NCI-H226 (cell line): ENCODE measurements at places on chromosomes 6 and 20.

- DNase-seq, result no peak
Measured at GRCh38 chr20:934186-934840, 18.2 kb upstream of the ANGPT4 start.

DNA sequence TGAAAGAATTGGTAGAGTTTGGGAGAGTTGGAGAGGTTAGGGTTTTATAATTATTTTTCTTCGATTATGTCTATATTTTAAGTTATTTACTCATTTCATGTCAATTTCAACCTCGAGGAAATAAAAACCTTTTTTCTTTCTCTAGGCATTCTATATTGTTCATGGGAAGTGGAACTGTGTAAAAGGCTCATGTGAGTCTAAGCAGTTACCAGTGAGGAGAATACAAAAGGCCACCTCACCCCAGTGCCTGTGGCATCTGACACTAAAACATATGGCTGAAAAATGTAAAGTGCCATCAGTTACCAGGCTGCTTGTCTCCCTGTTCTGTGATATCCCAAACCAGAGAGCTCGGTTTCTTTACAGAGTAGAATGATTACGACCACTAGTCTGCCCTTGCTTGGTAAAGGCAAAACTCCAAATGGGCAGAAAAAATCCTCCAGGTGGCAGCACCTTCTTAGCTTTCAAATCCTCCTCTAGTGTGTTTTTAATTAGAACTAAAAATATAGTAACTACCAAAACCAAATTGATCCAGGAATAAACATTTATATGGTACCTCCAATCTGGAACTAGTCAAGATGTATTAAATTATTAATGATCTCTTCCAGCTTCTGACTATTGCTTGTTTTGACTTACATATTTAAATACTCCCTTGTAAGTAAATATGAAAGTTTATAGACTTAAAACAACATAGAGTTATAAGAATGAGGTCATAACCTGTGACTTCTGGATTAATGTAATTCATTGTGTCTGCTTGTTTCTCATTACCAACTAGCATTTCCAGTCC lies 122.6 kb upstream of the MCHR2 start:
- peak; percentile 26 for DNase-seq

DNA sequence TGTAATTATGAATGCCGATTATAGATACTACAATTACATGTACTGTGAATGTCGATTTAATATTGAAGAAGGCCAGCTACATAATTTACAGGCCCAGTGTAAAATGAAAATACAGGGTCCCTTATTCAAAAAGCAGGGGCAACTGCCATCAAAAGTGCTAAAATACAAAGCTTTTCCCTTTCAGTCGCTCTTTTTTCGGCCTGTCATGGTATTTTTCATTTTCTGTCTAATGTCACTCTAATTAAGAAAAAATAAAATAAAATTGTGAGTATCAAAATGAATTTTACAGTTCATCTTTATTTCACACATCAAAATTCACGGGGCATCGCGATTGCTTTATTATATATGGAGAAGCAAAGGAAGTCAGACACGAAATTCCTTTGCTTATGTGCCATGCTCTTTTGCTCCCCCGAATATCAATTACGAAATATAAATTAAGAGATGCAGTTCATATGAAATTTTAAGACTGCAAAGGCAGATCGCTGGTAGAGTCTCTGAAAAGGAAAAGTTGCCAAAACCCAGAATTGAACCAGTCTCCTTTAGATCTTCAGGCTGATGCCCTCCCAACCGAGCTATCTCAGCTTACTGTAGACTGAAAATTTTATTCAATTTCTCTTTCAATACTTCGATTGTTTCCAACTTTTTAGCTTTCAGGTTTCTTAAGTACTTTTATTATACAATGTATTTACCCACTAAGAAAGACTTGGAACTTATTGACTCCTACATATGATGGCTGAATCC lies 197.0 kb downstream of the TRIM27 start:
- DNase-seq, result no peak

DNA sequence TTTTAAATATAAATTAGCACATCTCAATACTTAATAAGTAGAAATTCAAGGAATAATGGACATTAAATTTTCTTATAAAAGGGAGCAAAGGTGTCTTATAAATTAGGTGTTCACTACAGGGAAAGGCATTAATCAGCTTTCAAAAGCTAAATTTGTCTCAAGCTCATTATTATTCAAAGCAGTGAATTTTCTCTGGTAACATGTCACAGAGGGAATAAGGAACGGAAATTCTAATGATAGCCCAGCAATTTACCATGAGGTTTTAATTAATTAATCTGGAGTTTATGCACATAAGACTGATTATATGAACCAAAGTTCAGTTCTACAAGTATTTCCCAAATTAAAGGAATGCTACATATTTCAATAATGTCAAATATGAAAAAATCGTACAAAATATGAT lies 15.4 kb upstream of the GJE1 start:
- DNase-seq, result no peak

GRCh38 chr6:90502381-90502780 lies 84.5 kb downstream of the MAP3K7 start:
- DNase-seq, result no peak

DNA sequence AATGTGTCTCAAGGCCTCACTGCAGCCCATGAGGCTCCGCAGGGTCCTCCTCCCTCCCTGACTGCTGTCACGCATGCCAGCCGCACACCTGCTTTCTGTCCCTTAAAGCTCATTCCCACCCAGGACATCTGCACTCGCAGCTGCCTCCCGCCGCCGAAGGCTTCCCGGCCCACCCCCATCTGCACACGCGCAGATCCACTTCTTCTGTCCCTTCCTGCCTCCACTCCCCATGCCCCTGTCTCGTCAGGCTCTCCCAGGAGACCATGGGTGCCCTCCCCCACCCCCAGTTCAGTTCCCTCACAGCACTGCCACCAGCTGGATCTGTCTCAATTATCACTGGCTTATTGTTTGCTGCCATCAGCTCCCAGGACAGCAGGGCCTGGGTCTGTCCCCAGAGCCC lies 63.0 kb downstream of the RIPOR3 start:
- DNase-seq, result no peak

- DNase-seq, result no peak
Measured at GRCh38 chr20:56157530-56158203, 90.9 kb upstream of the MC3R start.

DNA sequence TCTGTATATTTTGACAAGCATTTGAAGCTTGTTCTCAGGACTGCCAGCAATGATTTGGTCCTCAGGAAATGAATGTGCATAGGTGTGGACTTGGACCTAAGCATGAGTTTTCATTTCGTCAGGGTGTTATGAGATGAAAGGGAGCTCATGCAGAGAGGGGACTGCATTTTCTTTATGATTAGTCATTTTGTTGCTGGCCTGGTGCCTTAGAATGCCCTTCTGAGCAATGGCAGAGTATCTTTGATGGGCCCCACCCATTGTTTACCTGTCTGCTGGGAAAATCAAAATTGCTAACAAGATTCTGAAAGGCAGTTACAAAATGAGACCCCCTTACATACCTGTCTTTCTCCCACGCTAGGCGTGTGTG lies 51.5 kb upstream of the MTHFD1L start:
- DNase-seq, result peak; percentile 51

- no peak for DNase-seq
Measured at GRCh38 chr6:108734271-108734922, 113.8 kb upstream of the ARMC2 start.

GRCh38 chr6:39819228-39819627 lies 27.1 kb downstream of the DAAM2 start:
- DNase-seq, result no peak

GRCh38 chr20:58160451-58161061 lies 67.9 kb downstream of the ANKRD60 start:
- no peak for DNase-seq

GRCh38 chr20:17520583-17520982 lies 10.6 kb downstream of the BFSP1 start:
- DNase-seq, result peak; percentile 39

- DNase-seq, result no peak
Measured at GRCh38 chr20:64142590-64142989, 21.7 kb upstream of the MYT1 start.

DNA sequence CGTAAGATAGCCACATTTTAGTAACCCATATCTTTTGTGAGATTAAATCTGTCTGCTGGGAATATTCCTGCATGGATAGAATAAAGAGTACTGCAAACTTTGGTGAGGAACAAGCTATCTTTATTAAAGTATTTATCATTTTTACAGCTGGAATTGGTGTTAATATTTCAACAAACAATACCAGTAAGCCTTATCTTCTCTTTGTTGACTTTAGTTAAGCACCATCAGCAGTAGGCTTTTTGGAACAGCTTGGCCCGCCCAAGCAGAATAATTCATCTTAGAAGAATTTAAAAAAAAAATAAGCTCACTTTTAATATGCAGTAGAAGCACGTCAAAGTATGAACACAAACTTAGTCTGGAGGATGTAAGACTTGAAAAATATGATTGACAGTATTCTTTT lies 917.8 kb upstream of the ADGRB3 start:
- DNase-seq, result no peak

GRCh38 chr20:11375966-11376365 lies 541.7 kb upstream of the BTBD3 start:
- DNase-seq, result no peak

DNA sequence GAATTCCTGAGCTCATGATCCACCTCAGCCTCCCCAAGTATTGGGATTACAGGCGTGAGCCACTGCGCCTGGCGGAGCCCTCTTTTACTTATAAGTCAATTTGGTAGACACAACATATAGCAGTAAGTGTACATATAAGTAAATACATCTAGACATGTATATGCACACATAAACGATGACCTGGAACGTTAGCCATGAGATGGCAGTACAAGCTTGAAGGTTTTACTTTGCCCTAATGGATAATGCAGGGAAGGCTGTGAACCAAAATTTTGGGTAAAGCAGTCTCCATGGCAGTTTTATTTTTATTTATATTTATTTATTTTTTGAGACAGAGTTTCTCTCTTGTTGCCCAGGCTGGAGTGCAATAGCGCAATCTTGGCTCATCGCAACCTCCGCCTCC lies 2.4 kb upstream of the GNMT start:
- DNase-seq, result no peak

- DNase-seq, result no peak
Measured at GRCh38 chr20:12177657-12178293, 260.1 kb downstream of the BTBD3 start.

DNA sequence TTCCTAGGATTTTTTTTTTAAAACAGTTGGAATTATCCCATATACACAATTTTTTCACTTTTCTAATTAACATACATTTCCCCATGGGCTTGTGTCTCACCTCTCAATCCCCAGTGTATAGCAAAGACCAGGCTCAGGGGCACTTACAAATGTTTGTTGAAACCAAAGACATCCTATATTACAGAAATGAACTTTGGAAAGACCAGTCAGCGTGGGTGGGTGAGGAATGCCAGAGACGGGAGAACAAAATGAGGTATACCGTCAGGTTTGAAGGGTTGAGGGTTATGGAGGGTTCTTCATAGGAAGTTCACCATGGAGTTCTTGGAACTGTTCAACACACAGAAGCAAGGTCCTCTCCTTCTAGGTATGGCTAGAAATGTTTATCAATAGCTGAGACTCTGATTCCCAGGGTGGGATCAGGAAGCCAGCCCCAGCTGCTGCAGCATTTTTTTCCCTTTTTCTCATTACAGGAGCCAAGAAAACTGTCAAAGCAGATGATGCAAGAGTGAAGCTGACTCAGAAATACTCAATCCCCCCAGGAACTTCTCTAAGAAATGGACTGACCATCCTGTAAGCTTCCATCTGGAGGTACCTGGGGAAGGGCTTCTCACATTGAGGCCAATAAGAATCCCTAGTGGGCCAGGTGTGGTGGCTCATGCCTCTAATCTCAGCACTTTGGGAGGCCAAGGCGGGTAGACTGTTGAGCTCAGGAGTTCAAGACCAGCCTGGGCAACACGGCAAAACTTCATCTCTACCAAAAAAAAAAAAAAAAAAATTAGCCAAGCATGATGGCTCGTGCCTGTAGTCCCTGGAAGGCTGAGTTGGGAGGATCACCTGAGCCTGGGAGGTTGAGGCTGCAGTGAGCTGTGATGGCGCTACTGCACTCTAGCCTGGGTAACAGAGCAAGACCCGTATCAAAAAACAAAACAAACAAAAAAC lies 15.9 kb upstream of the TBC1D20 start:
- no peak for DNase-seq

DNA sequence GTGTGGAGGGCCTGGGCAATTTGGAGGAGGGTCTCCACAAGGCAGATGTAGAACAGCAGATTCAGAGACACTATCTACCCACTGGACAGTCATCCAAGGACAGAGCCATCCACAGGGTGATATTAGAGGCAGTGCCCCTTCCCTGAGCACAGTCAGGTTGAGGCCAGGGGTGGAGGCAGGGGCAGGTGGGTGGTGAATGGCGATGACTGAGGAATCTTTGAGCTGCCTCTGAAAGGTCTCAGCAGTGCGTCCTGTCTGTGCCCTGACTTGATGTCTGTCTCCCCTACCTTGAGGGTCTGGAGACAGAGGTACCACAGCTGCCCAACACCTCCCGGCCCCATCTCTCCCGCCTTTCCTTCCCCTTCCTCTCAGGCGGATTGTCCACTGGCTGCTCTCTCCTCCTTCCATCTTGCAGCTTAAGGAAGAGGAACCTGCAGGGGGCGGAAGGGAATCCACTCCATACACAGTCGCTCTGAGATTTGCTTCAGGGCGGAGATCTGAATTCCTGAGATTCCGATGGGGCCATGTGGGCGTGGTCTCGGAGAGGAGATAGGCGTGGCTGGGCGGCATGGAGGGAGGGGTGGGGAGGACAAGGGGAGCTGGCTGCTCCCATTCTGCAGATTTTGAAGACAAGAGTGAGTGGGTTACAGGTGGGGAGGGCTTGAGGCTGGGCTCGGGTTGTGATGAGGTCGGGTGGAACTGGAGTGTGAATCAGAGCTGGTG lies 1.7 kb downstream of the MUCL3 start:
- DNase-seq, result peak; percentile 87

GRCh38 chr6:111564482-111564945 lies 41.2 kb downstream of the TRAF3IP2 start:
- DNase-seq, result no peak

DNA sequence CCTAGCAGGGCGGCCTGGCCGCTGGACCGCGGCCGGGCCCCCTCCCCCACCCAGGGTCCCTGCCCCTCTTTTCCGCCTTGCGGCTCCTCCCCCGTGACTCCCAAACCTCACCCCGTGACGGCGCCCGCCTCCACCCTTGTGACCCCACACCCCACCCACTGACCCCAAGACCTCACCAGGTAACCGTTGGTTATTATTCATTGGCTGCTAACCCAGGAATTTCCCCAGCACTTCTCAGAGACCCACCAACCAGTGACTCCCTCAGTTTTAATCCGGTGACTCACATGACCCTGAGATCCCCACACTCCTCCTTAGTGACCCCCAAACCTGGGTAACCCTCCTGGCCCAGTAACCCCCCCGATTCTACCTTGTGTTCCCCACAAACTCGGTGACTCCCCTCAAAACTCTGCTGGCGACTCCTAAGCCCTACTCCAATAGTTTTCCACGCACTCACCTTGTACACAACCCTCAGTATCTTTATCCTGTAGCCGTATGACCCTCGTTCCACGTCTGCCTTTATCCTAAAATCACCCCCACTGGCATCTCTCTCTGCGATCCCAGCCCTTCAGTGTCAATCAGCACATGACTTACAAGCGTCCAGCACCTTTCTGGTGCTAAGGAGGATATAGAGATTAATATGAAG lies 534 bp downstream of the ZNF76 start:
- DNase-seq, result peak; percentile 43
